ENCODE measurements at places on chromosomes 16 and 17.

- DNase-seq: no peak
These were observed 38.6 kb upstream of the ZCCHC14 start for GRCh38 chr16:87531418-87531817.

GRCh38 chr16:7422036-7422888 lies 89.6 kb downstream of the RBFOX1 start:
- DNase-seq: no peak

- no peak for DNase-seq
These were observed 118.5 kb downstream of the C16orf78 start for GRCh38 chr16:49491771-49492761.

DNA sequence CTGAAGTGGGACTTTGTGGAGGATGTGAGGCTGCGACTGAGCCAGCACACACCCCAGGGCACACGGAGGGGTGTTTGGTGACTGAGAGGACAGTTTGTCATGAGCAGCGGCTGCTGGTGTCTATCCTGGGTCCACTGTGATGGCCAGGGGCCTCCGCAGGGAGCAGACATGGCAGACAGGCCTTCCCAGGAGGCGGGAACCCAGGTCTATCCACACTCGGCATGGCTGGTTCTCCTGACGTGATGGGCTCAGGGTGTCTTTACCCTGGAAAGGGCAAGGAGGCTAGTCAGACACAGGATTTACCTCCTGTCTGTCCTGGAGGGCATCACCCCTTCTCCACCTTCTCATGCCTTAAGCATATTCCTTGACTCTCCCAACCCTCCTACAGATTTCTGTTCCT lies 671 bp upstream of the CD300C start:
- DNase-seq: no peak

GRCh38 chr17:63423251-63423950 lies 22.7 kb downstream of the CYB561 start:
- DNase-seq: no peak

All from stimulated activated CD8-positive, alpha-beta memory T cell treated with anti-CD3 and anti-CD28 coated beads, Interleukin-7, amount 100 ng/mL, for 1 hour (primary cell).